NCI-H146 (cell line): ENCODE measurements at places on chromosomes 2 and 18.
A peak's percentile ranks its signal among the peaks of the same experiment; 100 is the strongest.

GRCh38 chr2:98356729-98357128, 10.5 kb downstream of the CNGA3 start:
- DNase-seq, result peak; percentile 42

- DNase-seq, result no peak
Measured at GRCh38 chr18:39969803-39970494, 1985.1 kb upstream of the PIK3C3 start.

GRCh38 chr18:8264861-8265411, 344.3 kb upstream of the RAB12 start:
- peak; percentile 42 for DNase-seq

- DNase-seq, result peak; percentile 37
Measured at GRCh38 chr2:202237787-202238233, 587 bp downstream of the SUMO1 start.

DNA sequence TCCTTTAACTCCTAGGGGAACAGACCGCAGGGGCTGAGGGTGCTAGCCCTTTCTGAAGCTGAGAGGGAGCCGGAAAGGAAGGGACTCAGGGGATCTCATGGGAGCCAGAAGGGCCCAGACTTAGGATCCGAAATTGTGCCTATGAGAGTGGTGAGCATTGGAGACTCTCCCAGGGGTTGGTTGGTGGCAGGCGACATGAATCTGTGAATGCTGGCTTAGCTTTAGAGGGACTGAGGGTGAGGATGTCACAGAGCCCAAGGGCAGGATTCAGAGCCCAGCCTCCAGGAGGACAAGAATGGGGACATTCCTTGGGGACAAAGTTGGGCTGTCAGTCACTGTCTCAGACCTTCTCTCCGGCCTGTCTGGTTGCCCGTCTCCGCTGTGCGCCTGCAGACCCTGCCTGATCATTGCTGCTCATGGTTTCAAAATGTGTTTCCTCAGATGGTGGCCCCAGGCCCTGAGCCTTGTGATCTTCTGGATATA, 17.5 kb downstream of the GNLY start:
- DNase-seq, result no peak

GRCh38 chr2:204763974-204764703, 218.9 kb downstream of the PARD3B start:
- DNase-seq, result no peak

GRCh38 chr2:105454801-105455485, 56.1 kb upstream of the FHL2 start:
- DNase-seq, result no peak

GRCh38 chr2:18311420-18312195, 248.8 kb downstream of the RDH14 start:
- DNase-seq, result peak; percentile 25

- no peak for DNase-seq
Measured at GRCh38 chr2:186751078-186751477, 57.2 kb downstream of the FAM171B start.

DNA sequence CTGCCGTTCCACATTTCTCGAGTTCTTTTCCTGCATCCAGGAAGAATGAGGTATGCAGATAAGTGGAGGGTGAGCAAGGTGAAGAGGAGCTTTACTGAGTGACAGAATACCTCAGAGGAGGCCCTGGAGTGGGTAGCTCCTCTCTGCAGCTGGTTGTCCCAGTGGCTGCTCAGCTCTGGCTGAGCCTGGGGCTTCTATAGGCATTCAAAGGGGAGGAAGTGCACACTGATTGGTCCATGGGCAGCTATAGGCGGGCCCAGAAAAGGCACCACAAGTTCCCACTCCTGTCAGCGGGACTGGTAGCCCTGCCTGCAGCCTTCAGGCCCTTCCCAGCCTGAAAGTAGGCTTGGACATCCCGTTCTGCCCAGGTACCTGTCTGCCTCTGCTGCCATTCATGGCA, 94.7 kb downstream of the DOK6 start:
- no peak for DNase-seq

GRCh38 chr18:63147973-63148372, 171.6 kb downstream of the BCL2 start:
- no peak for DNase-seq

- DNase-seq, result no peak
Measured at GRCh38 chr2:162217598-162217997, 25.6 kb downstream of the FAP start.

GRCh38 chr2:80120866-80121265, 183.7 kb downstream of the LRRTM1 start:
- DNase-seq, result no peak

- DNase-seq, result peak; percentile 91
Measured at GRCh38 chr2:73333564-73333963, 40.2 kb upstream of the EGR4 start.

- DNase-seq, result no peak
Measured at GRCh38 chr2:132460781-132461180, 44.2 kb downstream of the GPR39 start.

- DNase-seq, result peak; percentile 30
Measured at GRCh38 chr2:45412754-45413379, 198.2 kb downstream of the SRBD1 start.

DNA sequence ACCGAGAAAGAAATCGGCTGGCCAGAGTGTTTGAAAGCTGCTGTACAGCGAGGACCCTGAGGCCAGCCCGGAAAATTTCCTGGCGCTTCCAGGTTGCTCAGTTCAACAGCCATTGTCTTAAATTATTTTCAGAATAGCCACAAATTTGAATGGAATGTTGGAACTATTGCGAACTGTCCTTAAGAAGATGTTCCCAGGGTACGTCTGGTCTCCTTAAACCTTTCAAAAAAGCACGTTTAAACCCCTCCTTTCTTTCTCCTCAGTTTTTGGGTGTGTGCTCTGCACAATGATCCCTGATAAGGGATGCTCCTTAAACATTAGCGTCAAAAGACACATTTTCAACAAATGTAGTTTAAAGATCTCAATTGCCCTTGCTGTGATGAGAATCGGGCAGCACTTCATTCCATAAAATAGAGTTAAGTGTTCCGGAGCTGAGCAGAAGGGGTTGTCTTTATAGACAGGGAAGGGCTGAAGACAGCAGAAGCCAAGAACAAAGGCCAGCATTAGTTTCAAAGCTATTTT, 14.5 kb upstream of the LPIN2 start:
- no peak for DNase-seq

DNA sequence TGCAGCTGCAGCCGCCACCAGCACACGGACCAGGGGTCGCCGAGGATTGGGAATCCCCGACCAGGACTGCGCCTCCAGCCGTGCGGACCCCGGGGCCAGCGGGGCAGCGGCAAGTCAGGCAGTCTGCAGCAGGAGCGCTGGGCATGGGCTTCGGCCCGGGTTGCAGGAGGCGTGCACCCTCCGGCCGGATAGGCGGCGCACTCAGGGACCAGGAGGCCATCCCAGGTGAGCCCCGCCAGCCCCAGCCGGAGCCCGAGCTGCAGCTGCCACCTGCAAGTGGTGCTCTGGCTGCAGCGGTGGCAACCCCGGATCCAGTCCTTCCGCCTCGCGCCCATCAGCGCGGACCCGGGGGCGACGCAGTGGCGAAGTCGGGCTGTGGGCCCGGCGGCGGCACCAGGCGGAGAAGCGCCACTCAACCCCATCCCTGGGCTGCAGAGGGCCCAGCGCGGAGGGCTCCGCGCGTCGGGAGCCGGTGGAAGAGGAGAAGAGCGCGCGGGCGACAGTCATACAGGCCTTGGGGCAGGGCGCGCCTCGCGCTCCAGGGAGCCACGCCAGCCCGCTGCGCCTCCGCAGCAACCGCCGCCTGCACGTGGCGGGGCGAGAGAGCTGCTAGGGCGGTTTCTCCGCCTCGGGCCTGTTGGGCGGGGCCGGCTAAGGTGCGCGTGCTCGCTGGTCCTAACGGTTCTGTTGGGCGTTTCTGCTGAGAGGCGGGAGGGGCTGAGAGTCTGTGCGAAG, 73.8 kb downstream of the RPIA start:
- DNase-seq, result peak; percentile 95

DNA sequence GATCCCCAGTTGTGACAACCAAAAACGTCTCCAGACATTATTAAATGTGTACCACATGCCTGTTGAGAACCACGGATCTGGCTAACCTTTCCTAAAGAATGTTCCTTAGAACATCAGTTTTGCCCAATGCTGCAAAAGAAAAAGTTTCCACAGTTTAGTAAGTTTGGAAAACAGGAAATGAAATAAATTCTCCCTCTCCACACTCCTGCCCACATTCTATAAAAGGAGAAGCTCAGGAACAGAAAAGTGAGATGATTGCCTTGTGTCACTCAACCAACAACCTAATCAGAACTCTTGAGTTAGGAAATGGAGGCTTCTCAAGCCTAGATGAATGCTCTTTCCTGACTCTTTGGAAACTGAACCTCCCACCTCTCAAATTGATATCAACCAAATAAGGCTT, 56.1 kb upstream of the NFE2L2 start:
- DNase-seq, result no peak

- no peak for DNase-seq
Measured at GRCh38 chr2:228522276-228522675, 340.8 kb upstream of the SPHKAP start.
